ENCODE measurements at places on chromosomes 7 and 10.

DNA sequence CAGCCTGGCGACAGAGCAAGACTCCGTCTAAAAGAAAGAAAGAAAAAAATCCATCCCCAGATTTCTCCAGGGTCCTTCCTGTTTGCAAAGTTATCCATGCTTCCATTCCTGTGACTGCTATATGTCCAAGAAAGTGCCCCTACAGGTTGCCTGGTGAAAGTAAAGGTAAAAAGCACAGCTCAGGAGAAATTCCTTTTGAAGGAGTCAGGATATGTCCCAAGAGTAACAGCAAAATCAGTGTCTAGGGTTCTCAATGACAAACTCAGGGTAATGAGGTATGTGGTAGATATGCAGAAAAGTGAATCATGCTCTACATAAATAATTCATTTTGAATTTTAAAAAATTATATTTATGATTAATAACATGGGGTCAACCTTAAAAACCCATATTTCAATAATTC is 91.5 kb downstream of the CTTNBP2 start:
- no peak for DNase-seq

DNA sequence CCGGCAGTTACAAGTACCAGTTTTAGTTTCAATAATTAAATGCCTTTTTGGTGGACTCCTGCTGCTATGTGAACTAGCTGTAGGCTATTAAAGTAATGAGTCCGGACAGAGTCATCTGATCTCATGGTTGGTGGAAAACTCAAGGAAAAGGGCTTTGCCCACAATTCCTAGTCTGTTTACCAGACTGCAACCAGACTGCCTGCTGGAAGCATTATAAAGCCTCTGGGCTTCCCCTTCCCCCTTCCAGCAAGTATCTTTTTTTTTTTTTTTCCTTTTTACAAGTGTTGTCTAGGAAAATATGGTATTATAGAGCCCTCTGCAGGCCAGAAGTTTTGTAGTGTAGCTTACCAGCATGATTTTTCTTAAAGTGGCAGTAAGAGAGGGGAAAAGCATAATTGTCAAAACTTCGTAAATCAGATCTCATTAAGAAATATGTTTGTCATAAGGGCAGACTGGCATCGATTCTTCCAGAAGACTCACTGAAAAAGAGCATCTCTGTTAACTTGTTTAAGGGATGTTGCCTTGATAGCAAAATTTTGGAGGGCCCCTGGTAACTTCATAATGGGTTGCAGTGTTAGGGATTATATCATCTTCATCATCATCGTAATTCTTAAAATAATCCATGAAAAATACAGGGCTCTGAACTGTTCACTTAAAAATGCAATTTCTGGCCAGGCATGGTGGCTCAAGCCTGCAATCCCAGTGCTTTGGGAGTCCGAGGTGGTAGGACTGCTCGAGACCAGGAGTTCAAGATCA is 181.3 kb downstream of the TAX1BP1 start:
- DNase-seq, result peak; percentile 81

- DNase-seq, result no peak
Measured at GRCh38 chr10:24357344-24358004, 148.5 kb downstream of the KIAA1217 start.

- no peak for DNase-seq
Measured at GRCh38 chr7:81846398-81846797, 76.6 kb upstream of the HGF start.

GRCh38 chr10:114576716-114577115 is 81.4 kb downstream of the ABLIM1 start:
- no peak for DNase-seq
